CD4-positive, alpha-beta T cell (primary cell): ENCODE measurements at places on chromosomes 4 and X. TPM values are rescaled to one million over a fixed set of nuclear protein-coding genes. Genes with fewer than 3 reads are reported as not detected.

DNA sequence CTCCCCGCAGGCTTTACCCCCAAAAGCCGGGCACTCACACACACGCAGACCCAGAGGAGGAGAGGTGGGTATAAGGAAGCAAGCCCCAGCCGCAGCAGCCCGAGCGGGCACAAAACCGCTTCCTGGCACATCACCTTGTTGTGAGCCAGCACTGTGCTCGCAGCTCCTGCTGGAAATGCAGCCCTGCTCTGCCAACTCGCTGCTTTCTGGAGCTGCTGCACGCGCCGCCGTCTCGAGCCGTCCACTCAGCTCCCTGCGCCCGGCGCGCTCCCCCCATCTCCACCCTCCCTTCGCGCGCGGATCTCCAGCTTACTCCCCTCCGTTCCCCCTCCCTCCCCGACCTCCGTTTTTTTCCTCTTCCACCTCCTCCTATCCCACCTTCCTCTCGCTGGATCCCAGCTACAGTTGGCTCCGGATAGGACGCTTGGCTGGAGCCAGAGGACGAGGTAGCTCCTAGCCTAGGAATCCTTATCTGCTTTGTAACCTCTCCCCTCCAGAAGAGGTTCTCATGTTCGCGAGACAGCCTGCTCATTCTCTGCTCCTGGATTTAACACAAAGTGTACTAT is at the start of gene SPOCK3:
SPOCK3 (minus strand) TSS at position 179 of the 566 bp plus-strand sequence.
- no peak for DNase-seq

DNA sequence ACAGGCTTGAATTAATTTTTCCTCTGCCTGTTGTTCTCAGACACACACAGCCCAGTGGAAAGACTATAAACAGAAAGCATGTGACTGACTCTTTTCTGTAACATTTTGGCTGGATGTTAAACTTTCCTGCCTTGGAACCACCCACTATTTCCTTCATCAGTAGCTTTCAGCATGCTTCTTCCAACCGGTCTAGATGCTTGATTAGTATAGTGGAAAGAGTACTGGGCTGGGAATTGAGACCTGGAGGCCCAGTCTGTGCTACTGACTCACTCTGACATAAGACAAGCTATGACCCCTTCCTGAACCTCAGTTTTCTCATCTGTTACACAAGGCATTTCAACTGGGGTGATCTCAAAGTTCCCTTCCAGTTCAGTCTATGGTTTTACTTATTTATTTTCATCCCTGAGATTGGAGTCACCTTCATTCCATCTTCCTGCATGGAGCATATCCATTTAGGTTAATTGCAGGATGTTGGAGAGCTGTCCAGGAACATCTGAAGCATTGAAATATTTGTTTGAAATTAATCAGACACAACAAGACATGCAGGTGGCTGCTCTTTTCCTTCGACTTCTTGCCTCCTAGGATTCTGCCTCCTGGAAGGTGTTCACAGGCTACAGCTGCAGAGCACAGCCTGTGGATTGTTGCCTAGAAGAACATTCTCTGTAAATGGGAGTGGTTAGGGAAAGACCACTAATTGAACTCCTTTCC is 173.4 kb downstream of the RTL9 start:
- no peak for DNase-seq

- peak; percentile 37 for DNase-seq
Measured at GRCh38 chrX:102950908-102951866, 14.1 kb downstream of the RAB40AL start.

DNA sequence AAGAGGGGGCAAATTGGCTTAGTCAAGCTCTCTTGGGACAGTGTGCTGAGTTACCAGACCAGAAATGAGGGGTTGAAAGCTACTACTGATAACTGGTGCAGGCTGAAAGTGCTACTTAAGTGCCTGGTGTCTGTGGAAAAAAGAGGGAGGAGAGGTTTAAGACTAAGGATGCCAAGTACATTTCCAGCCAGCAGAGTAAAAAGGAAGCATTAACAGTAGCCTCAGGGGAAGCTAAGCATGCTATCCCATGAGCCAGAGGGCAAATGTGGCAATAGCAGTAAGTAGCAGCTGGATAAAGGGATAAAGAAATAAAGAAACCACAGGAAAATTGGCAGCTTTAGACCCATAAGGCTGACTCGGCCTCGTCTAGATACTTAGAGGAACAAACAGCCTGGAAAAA is 196.3 kb upstream of the MAB21L2 start:
- no peak for DNase-seq

DNA sequence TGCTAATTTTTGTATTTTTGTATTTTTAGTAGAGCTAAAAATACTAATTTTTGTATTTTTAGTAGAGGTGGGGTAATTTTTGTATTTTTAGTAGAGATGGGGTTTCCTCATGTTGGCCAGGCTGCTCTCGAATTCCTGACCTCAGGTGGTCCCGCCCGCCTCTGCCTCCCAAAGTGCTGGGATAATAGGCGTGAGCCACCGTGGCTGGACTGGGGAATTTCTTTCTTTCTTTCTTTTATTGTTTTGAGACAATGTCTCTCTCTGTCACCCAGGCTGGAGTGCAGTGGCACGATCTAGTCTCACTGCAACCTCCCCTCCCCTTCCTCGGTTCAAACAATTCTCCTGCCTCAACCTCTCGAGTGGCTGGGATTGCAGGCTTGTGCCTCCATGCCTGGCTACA is 83.0 kb downstream of the FAM193A start:
- DNase-seq: no peak

GRCh38 chr4:7956270-7956808 is 16.7 kb upstream of the AFAP1 start:
- no peak for DNase-seq

GRCh38 chrX:12929701-12930100 is 23.3 kb downstream of the TLR8 start:
- no peak for DNase-seq

DNA sequence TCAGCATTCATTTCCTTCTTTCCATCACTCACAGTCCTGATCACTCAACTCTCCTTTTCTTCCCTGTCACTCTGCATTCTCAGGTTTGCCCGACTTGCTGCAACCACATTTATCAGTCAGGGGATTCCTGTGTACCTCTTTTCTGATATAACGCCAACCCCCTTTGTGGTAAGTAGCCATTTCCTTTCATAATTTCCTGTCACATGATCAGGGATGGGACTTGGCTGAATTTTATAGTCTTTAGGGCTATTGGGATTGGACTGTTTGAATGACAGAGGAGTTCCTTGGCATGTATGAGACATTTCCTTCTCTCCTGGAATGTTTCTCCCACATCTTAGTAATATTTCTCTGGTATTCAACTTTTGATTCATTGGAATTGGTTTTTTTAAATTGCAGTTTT is 11.0 kb downstream of the PGM2 start:
- no peak for DNase-seq

- no peak for DNase-seq
Measured at GRCh38 chr4:123956204-123956603, 559.6 kb downstream of the SPRY1 start.

DNA sequence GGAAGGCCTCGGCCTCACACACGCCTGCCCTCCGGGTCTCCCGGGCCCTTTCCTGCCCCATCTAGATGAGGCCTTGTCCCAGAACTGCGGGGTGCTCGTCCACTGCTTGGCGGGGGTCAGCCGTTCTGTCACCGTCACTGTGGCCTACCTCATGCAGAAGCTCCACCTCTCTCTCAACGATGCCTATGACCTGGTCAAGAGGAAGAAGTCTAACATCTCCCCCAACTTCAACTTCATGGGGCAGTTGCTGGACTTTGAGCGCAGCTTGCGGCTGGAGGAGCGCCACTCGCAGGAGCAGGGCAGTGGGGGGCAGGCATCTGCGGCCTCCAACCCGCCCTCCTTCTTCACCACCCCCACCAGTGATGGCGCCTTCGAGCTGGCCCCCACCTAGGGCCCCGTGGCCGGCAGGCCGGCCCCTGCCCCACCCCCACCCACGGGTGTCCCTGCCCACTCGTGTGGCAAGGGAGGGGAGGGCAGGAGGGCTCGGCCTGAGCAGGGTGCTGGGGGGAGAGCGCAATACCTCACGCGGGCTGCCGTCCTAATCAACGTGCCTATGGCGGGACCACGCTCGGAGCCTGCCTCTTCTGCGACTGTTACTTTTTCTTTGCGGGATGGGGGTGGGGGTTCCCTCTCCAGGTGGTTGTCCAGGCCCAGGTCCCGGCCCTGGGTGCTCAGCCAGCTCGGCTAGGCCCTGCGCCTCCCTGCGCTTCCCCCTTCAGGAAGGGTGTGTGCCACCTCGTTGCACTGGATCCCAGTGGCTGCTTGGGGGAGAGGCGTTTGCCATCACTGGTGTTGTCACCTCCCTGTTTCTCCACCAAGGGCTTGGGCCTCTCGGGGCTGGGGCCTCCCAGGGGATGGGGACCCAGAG is 3.1 kb downstream of the DUSP9 start:
- DNase-seq: no peak

- DNase-seq: no peak
Measured at GRCh38 chr4:38330321-38330720, 333.7 kb upstream of the KLF3 start.

GRCh38 chr4:85147481-85148076 is 181.1 kb upstream of the WDFY3 start:
- DNase-seq: no peak

DNA sequence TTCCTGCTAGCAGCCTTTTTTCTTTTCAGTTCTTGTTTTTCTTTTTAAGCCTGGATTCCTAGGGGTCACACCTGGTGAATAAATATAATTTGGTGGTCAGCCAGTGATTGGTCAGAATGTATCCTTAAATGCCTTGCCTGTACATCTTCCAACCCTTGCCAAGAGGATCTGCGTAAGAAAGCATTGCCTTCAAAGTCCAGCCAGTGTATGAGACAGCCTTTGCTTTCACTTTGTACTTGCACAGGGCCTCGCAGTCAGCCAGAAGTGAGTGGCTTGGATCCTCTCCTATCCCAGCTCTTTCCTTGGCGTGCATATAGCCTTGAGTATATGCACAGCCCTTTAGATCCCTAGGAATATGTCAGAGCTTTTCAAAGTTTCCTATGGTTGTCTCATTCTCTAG is 22.2 kb downstream of the KANTR start:
- no peak for DNase-seq

- DNase-seq: no peak
Measured at GRCh38 chrX:42695800-42696358, 82.1 kb downstream of the PPP1R2C start.

DNA sequence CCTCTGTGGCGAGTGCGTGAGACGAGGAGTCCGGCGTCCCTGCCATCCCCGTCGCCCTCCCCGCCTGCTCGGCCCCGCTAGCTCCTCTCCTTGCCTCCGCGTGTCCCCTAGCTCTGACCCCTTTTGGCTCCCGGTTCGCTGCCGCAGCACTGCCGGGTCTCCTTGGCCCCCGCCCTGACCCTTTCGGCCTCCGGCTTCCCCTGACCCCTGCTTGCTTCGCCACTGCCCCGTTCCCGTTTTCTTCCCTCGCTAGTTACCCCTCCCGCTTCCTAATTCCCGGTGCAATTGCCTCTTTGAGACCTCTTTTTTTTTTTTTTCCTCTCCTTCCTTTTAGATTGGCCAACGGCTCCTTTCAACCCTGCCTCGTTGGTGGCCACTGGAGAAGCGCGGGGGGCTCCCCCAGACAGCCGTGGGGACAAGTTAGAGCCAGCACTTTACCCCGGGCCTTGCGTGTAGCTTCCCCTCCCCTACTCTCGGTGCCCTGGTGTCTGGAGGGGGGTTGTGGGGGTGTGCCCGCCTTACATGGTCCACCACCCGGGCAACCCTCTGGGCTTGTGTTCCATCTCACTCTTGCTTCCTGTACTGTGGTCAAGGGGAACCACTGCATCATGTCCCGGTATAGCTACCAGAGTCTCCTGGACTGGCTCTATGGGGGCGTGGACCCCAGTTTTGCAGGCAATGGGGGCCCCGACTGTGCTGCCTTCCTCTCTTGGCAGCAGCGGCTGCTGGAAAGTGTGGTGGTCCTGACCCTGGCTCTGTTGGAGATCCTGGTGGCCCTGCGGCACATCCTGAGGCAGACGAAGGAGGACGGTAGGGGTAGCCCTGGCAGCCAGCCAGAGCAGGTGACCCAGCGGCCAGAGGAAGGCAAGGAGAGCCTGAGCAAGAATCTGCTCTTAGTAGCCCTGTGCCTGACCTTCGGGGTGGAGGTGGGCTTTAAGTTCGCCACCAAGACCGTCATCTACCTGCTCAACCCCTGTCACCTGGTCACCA is 548 bp downstream of the TMEM164 start:
- DNase-seq: no peak

DNA sequence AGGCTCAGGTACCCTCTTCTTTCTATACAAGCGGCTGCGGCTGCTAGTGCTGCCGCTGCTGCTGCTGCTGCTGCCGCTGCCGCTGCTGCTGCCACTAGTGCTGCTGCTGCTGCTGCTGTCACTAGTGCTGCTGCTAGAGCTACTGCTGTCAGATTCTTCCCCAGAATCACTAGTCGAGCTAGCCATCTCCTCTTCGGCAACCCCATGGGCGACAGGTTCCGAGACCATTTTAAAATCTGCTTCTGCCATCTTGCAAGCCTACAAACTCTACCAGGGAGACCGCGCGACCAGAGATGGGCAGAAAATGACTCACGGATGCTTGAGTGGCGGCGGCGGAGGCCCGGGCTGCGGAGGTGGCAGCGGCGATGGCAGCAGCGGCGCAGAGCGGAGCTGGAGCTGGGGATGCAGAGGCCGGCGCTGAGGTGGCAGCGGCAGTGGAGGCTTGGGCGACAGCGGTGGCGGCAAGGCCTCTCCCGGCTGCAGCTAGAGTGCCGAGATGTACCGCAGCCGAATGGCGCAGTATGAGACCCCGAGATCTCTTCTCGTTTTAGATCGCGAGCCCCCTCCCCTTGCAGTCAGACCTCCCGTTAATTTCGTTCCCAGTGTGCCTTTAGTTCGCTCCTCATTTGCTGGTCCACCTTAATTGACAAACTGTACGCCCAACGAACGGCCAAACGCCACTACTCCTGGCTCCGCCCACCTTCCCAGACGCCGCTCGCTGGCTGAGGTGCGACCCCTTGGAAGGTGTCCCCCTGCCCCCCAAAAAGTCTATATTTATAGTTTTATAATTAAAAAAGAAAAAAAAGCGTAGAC is at the start of gene NAP1L3:
NAP1L3 (minus strand) TSS at position 523 of the 813 bp plus-strand sequence; CDS start at position 249, 274 bp downstream.
- DNase-seq: peak; percentile 76

GRCh38 chrX:78979789-78980464 is 34.7 kb downstream of the P2RY10 start:
- DNase-seq: no peak

DNA sequence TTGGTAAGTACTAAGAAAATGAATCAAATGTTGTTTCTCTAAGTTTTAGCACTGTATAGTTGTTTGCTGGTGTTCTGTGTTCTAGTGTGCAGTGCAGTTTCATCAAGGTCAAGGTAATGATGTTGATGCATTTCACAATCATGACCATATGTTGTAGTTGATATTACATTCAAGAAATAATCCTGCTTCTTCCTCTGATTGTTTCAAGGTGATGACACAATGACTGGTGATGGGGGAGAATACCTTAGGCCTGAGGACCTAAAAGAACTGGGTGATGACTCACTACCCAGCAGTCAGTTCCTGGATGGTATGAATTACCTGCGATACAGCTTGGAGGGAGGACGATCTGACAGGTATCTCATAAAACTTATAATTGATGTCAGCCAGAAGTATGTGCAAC is 261.6 kb downstream of the ANK2 start:
- no peak for DNase-seq

GRCh38 chr4:176340871-176341685 is 21.3 kb downstream of the SPCS3 start:
- DNase-seq: no peak

MAGEA12 gene
- total RNA-seq: not detected

CFP gene
- 18.6 TPM for total RNA-seq

SMIM10L2A gene
- total RNA-seq: 1.1 TPM

SSX3 gene
- not detected for total RNA-seq

CYLC1 gene
- not detected for total RNA-seq

DMRTC1B gene
- total RNA-seq: 2.0 TPM

TRIM61 gene
- total RNA-seq: 0.22 TPM

FANCB gene
- total RNA-seq: 1.6 TPM
